ENCODE measurements at places on chromosomes 4 and X. TPM values are rescaled to one million over a fixed set of nuclear protein-coding genes. Genes with fewer than 3 reads are reported as not detected.

GRCh38 chr4:2024683-2025082 lies 15.9 kb upstream of the NELFA start:
- H3K36me3 ChIP-seq = no peaks in the 10 kb centered on the region
- H3K4me1 ChIP-seq = no peaks in the 10 kb centered on the region
- DNase-seq = no peak
- no peaks in the 10 kb centered on the region for H3K27me3 ChIP-seq
- H3K27ac ChIP-seq = no peak overlapping the region
- H3K4me3 ChIP-seq = no peak overlapping the region

The ANXA10 gene
- total RNA-seq = not detected

- H3K27me3 ChIP-seq = no peaks in the 10 kb centered on the region
- H3K4me3 ChIP-seq = no peak overlapping the region
- no peaks in the 10 kb centered on the region for H3K36me3 ChIP-seq
- DNase-seq = no peak
- peaks cover 8% of the 10 kb centered on the region for H3K4me1 ChIP-seq
These were observed 319.1 kb upstream of the EMCN start for GRCh38 chr4:100836929-100837328.

The KANTR gene
- total RNA-seq = 30.5 TPM

DNA sequence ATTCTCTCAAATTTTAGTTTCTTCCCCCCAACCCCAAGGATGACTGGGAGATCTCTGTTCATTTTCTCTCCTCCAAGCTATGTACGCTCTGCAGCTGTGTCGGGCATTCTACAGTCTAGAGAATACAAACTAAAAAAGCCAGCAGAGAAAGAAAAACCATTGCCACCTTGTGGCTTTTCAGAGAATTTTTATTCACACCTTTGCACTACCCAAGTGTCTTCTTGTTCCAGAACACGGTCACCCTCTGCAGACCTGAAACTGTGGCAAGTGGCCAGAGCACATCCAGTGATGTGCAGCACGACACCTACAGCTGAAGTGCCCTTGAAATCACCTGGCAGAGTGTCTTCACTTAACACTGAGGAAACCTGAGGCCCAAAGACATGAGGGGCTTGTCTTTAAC lies 68.6 kb downstream of the CHST7 start:
- no peak overlapping the region for H3K4me3 ChIP-seq
- no peak for DNase-seq
- peaks cover 2% of the 10 kb centered on the region for H3K4me1 ChIP-seq

The SHROOM2 gene
- total RNA-seq = 15.5 TPM

GRCh38 chr4:133145241-133145640 lies 3.9 kb upstream of the PCDH10 start:
- peaks cover 44% of the 10 kb centered on the region for H3K27me3 ChIP-seq
- DNase-seq = no peak
- no peaks in the 10 kb centered on the region for H3K36me3 ChIP-seq
- H3K4me3 ChIP-seq = no peak overlapping the region
- H3K27ac ChIP-seq = no peak overlapping the region

DNA sequence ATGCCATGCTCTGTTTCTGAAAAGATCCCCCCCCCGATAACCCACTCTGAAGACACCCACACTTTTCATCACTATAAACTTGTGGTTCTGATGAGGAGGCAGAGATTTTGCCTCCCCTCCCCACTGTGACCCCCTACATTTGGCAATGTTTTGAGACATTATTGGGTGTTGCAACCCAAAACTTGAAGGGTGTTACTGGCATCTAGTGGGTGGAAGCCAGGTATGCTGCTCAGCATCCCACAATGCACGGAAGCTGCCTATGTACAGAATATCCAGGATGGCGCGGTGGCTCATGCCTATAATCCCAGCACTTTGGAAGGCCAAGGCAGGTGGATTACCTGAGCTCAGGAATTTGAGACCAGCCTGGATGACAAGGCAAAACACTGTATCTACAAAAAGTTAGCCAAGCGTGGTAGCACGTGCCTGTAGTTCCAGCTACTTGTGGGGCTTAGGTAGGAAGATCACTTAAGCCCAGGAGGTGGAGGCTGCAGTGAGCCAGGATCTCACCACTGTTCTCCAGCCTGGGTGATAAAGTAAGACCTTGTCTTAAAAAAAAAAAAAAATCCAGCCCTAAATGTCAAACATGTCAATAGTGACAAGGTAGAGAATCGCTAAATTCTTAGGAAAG lies 87.3 kb downstream of the SCD5 start:
- H3K27me3 ChIP-seq = no peaks in the 10 kb centered on the region
- no peak overlapping the region for H3K27ac ChIP-seq
- no peaks in the 10 kb centered on the region for H3K36me3 ChIP-seq
- no peak overlapping the region for H3K4me3 ChIP-seq
- DNase-seq = no peak

DNA sequence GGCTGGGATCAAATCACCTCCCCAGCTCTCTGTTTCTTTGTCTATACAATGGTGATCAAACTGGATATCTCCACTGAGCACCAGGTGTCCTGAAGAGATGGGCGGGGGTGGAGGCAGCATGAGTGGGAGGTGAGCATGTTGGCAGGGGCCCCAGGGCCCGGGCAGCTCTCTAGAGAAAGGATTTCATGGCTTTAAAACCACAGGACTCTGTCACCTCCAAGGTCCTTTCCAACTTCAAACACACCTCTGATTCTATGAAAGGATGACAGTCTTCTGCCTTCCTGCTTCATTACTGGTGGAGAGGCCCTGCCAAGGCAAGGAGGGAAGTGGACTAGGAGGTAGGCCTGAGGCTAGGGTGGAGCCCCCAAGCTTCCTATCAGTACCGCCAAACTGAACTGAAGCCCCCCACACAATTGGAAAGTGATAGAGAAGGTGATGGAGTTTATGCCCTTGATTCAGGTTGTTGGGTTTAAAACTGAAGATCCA lies 38.6 kb downstream of the TRIM2 start:
- no peak overlapping the region for H3K4me3 ChIP-seq
- peaks cover 16% of the 10 kb centered on the region for H3K4me1 ChIP-seq
- H3K36me3 ChIP-seq = peaks cover 6% of the 10 kb centered on the region
- no peaks in the 10 kb centered on the region for H3K27me3 ChIP-seq
- H3K27ac ChIP-seq = no peak overlapping the region

- no peaks in the 10 kb centered on the region for H3K27me3 ChIP-seq
- DNase-seq = no peak
- no peak overlapping the region for H3K27ac ChIP-seq
- no peaks in the 10 kb centered on the region for H3K36me3 ChIP-seq
- no peaks in the 10 kb centered on the region for H3K4me1 ChIP-seq
These were observed 8.1 kb upstream of the FGFR3 start for GRCh38 chr4:1784789-1785591.

All from lung (tissue), 17 donors.